ENCODE measurements at places on chromosomes 4 and X. TPM values are rescaled to one million over a fixed set of nuclear protein-coding genes. Genes with fewer than 3 reads are reported as not detected.

The UGT2B11 gene
- total RNA-seq = not detected

- DNase-seq = no peak
Observed at GRCh38 chrX:9335251-9335650, 129.6 kb upstream of the TBL1X start.

The MAGEB10 gene
- not detected for total RNA-seq

DNA sequence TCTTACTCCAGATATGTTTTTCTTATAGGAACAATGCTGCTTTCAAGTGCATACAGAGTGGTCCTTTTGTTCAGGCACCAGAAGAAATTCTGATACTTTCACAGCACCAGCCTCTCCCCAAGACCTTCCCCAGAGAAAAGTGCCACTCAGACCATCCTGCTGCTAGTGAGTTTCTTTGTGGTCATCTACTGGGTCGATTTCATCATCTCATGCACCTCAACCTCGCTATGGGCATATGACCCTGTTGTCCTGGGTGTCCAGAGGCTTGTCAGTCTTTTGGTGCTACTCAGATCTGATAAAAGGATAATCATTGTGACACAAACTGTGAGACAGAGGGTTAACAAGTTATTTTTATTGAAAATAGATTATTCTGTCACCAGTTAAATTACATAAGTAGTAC is 39.5 kb downstream of the WDR13 start:
- no peak for DNase-seq

The RNF128 gene
- total RNA-seq = 13.0 TPM

The NAA15 gene
- 23.5 TPM for total RNA-seq

GRCh38 chr4:137952116-137952515 is 290.0 kb downstream of the SLC7A11 start:
- no peak for DNase-seq

The NOX1 gene
- not detected for total RNA-seq
